Activated T-helper 2 cell treated with anti-CD3 and anti-CD28 coated beads, Interferon-gamma antibody, Interleukin-2, Interleukin-4, amounts not matched to agents 10 μg/mL and 5 μg/mL and 100 μg/mL, durations not matched to agents 14 hours and 24 hours and 36 hours (primary cell): ENCODE measurements at places on chromosomes 7 and 10.

DNA sequence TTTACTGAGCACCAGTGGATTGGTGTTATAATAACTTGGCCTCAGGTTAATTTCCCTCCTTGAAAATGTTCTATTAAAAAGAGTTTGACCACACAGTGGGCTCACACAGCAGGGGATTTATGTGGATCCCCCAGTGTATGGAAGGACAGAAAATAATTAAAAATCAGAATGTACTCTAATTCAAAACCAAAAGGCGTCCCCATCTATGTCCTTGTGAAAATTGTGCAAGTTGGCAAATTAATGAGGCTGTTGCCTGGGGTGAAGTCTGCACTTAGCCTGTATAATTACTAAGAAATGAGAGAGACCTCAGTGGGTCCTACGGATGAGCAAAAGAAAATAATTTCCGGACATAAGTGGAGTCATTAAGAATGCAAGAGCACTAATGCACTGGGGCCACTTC is 31.1 kb downstream of the PIK3CG start:
- no peak for DNase-seq

DNA sequence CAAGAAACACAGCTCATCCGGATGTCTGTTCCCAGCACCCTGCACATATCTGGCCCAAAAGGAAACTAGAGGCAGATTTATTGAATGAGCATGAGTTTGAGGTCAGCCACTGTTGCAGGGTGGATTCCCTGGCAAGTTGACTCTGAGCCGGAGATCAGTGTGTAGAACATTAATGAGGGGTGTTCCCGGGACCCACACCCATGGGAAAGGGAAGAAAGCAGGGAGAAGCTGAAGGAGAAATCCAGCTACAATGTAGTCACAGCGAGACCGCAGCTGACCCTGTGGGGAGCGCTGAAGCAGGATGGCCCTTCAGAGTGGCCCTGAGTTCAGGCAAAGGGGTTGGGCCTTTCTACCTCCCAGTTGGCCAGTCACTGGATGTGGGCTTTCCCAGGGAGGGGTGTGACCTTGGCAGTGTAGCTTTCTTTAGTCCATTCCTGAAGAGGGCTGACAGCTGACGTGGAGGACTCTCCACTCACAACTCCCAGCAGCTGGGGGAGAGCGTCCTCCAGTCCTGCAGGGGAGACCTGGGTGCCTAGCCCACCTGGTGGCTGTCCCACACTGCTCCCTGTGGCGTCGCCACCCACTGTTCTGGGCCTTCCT is 324.2 kb upstream of the ZMIZ1 start:
- no peak for DNase-seq

DNA sequence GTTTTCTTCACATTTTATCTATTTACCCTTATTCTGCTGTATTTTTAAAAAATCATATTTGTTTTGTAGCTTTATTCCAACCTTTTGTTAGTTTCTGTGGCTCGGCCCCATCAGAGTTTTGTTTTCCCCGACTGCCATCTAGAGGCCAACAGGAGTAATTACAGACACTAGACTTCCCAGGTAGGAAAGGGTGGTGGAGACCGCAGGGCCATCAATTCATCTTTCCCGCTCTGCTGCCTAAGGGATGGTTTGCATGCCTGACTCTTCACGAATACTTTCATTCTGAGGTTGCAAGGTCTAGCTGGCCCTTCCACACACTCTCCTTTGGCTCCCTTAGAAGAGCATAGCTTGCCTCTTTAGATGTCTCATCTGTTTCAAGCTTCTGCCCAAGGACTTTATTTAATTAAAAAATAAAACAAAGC is 38.3 kb downstream of the LYZL2 start:
- peak; percentile 19 for DNase-seq

GRCh38 chr10:33010132-33011037 is 52.4 kb upstream of the ITGB1 start:
- peak; percentile 19 for DNase-seq

GRCh38 chr7:1064581-1064980 is 20.2 kb downstream of the GPR146 start:
- no peak for DNase-seq

- DNase-seq: no peak
Observed at GRCh38 chr10:20771051-20771450, 126.1 kb downstream of the NEBL start.

- no peak for DNase-seq
Observed at GRCh38 chr10:104099941-104100340, 14.3 kb upstream of the COL17A1 start.

- no peak for DNase-seq
Observed at GRCh38 chr7:152914014-152914844, 154.7 kb downstream of the ACTR3B start.

DNA sequence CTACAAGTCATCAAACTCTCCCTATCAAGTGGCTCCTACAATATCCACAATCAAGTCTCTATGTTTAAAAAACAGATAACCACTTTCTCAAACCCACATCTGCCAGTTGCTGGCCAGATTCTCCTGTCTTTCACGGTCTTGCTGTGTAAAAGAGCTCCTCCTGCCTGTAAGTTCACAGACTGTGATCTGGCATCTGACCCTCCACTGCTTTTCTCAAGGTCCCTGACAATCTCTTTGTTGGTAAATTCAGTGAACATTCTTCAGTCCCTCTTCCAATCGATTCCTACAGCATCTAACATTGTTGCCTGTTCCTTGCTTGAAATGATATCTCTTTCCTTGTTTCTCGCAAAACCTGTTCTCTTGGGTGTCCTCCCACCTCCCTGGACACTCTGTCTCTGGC is 18.5 kb upstream of the LMOD2 start:
- DNase-seq: no peak

GRCh38 chr10:31583293-31583692 is 264.3 kb downstream of the ZEB1 start:
- no peak for DNase-seq

DNA sequence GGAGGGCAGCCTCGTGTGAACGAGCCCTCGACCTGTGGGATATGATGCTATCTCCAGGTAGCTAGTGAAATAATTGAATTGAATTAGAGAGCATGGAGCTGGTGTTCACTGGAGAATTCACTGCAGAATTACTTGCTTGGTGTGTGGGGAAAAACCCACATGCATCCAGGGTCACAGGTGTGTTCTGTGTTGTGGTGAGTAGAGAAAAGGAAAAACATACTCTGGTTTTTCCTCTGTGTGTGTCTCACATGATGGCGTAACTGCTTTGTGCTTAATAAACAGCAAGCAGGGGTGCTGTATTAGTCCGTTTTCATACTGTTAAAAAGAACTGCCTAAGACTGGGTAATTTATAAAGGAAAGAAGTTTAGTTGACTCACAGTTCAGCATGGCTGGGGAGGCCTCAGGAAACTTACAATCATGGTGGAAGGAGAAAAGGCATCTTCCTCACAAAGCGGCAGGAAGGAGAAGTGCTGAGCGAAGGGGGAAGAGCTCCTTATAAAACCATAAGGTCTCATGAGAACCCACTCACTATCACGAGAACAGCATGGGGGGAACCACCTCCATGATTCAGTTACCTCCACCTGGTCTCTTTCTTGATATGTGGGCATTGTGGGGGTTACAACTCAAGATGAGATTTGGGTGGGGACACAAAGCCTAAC is 62.6 kb downstream of the TACR2 start:
- no peak for DNase-seq

- DNase-seq: no peak
Observed at GRCh38 chr10:119283818-119284217, 76.4 kb downstream of the GRK5 start.

GRCh38 chr10:112857493-112857892 is 92.6 kb upstream of the TCF7L2 start:
- no peak for DNase-seq

DNA sequence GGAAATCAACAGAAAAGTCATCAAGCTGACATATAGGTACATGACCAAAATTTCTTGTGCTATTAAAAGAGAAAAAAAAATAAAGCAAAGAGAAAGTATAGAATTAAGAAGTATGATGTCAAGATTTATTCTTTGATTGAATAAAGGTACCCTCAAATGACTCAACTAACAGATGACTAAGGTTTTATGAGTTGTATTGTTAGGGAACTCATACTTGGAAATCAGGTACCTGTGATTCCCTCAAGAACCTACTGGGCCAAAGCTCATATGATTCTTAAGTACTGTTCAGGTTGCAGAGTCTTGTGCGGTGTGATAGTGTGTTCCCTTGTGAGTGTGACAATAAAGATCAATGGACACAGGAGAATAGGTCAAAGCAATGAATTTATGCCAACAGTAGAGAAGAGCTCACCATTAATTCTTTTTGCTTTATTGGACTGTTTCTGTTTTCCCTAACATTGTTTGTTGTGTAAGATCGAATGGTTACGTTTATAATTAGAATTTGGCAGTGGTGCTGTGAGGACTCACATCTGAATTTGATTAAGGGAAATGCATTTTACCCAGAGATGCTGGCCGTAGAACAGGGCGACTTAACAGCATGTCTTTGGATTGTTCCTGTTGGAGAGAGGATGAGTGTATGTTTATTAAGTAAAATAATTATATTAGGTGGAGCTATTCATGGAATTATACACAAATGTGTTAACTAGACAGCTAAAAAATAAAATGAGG is 293.2 kb upstream of the SEMA3D start:
- DNase-seq: no peak

DNA sequence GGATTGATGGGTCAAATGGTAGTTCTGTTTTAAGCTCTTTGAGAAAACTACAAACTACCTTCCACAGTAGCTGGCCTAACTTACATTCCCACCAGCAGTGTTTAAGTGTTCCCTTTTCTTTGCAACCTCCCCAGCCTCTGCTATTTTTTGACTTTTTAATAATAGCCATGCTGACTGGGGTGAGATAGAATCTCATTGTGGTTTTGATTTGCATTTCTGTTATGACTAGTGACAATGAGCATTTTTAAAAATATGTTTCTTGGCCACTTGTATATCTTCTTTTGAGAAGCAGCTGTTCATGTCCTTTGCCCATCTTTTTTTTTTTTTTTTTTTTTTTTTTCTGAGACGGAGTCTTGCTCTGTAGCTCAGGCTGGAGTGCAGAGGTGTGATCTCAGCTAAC is 155.2 kb upstream of the BMPER start:
- no peak for DNase-seq

DNA sequence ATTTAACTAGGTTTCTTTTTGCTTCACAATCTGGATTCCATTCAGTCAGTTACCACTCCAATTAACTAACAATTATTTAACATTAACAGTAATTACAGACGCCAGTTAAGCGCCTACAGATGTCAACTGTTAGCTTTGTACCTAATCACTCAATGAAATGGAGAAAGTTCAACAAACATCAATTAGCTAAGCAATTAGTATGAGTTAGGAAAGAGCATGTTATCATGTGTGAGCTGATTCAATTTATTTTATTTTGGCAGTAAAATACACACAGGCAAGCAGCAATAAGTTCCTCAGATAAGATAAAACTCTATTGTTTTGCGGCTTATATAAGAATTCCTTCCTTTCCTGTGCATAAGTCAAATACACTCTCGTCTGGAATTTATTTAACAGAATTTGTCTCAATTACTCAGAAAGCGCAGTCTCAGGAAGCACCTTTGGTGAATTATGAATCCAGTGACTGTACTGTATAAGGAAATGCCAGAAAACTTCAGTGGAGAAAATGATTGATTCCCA is 427.1 kb upstream of the GALNT17 start:
- DNase-seq: no peak

DNA sequence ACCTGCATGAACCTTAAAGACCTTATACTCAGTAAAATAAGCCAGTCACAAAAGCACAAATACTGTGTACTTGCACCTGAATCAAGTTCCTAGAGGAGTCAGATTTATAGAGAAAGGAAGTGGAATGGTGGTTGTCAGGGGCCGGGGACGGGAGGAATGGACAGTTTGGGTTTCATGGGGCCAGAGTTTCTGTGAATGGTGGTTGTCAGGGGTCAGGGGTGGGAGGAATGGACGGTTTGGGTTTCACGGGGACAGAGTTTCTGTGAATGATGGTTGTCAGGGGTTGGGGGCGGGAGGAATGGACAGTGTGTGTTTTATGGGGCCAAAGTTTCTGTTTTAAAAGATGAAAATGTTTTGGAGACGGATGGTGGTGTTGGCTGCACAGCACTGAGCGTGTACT is 260.0 kb upstream of the MKI67 start:
- no peak for DNase-seq

GRCh38 chr7:131109759-131110296 is 217.8 kb upstream of the MKLN1 start:
- peak; percentile 70 for DNase-seq

DNA sequence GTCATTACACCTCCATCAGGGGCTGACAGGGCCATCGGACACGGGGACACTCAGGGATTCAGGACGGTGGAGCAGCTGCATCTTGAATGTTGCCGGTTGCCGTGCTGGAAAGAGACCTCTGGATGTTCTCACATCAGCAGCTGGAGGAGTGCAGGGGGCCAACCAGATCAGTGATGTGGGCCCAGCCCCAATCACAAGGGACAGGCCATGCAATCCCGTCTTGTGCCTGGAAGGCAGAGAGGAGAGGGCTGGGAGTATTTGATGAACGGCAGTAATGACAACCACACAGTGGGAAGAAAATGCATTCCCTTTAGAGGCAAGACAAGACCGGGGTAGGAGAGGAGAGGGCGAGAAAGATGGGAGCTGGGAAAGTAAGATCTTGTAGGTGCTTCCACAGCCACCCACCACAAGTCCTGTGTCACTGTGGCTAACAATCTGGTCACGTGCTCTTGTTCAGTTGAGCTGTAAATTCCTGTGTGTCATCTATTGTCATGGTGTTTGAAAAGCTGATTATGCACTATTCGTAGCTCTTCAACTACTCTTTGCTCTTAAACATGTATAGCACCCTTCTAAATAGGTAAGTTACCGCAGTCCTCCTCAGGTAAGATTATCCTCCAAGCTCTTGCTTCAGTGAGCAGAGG is 85.9 kb upstream of the LEP start:
- DNase-seq: no peak

DNA sequence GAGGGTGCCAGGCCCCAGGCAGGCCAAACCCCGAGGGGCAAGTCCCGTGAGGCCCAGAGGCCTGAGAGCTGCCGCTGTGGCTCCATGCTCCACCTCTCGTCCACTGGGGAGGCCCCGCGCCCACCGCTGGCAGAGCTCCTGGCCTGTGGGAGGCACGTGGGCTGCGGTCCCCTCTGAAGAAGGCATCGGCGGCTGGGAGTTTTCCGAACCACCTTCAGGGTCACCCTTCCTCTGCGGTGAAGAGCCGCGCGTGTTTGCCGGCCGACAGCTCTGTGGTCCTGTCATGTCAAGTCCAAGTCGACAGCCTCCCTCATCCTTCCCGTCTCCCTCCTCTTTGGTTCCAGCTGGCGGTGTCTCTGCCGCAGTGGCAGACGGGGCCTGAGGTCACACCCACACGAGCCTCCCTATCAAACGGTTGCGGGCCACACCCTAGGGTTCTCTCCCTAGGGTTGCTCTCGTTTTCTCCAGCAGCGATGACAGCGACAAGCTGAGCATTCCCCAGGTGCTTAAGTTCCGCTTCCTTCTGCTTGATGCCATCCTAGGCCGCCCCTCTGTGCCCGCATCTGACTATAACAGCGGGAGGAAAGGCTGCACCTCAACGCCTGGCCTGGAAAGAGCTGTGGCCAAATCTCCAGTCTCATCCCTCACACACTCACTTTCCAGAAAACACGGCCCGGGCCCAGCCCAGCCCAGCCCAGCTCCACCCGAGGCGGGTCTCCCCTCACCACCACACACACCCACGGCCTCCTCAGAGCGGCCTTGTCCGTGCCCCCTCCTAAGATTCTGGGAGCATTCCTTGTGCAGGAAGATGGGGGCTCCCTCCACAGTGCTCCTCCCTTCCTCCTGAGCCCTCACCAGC is 185.0 kb downstream of the ELFN1 start:
- DNase-seq: no peak
